NCI-H1092 (cell line): ENCODE measurements at places on chromosomes 11 and 22.

GRCh38 chr22:24681236-24681635 is 78.2 kb downstream of the GGT1 start:
- DNase-seq: no peak

GRCh38 chr22:32920032-32920628 is 118.6 kb downstream of the TIMP3 start:
- DNase-seq: no peak

DNA sequence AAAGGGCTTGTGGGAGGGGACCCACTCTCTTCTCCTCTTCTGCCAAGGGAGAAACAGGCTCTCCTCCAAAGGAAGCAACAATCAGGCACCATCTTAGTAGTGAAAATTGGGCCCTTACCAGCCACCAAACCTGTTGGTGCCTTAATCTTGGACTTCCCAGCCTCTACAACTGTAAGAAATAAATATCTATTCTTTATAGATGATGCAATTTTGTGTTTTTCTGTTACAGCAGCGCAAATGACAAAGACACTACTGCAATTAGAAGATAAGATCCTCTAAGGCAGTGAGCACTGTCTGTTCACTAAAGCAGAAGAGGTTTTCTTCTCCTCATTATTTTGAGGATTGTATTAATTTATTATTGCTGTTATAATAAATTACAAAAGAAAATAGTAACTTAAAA is 691.4 kb upstream of the CCDC179 start:
- no peak for DNase-seq

GRCh38 chr11:106172386-106172991 is 95.0 kb downstream of the AASDHPPT start:
- no peak for DNase-seq

DNA sequence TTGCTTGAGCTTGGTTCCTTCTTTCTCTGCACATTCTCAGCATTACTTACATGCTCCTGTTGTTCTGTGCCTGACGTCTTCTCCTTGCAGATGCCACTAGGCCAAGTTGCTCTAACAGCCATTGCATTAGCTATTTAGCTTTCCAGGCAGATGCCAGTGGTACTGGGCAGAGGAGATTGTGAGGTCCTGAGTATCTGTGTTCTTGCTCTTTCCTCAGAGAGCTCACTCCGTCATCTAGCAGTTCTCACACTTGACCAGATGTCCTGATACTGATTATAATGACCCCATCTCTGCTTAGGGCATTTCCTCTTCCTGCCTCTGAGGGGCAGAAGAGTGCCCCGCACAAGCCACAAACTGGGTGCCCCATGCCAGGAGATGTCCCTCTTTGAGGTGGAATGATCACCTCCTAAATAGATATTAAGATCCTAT is 30.7 kb downstream of the ARHGAP1 start:
- DNase-seq: no peak

DNA sequence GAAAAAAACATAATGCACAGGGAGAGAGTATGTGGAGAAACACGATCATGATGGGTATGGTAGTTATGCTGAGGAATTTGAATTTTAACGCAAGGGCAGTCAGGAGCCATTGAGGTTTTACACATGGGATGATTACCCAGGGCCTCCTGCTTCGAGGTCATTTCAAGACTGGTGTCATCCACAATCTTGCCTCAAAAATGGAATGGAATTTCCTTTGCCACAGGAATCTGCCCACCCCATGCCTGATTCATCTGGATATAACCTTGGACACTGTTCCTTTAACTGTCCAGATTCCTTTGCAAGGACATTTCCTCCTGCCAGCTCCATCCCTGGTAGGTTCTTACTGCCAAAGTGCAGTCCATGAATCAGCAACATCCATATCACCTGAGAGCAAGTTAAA is 655.9 kb upstream of the TENM4 start:
- no peak for DNase-seq

- DNase-seq: no peak
Observed at GRCh38 chr22:19876941-19877625, 22.4 kb upstream of the GNB1L start.

- DNase-seq: peak; percentile 18
Observed at GRCh38 chr11:34192481-34193401, 87.3 kb downstream of the NAT10 start.

DNA sequence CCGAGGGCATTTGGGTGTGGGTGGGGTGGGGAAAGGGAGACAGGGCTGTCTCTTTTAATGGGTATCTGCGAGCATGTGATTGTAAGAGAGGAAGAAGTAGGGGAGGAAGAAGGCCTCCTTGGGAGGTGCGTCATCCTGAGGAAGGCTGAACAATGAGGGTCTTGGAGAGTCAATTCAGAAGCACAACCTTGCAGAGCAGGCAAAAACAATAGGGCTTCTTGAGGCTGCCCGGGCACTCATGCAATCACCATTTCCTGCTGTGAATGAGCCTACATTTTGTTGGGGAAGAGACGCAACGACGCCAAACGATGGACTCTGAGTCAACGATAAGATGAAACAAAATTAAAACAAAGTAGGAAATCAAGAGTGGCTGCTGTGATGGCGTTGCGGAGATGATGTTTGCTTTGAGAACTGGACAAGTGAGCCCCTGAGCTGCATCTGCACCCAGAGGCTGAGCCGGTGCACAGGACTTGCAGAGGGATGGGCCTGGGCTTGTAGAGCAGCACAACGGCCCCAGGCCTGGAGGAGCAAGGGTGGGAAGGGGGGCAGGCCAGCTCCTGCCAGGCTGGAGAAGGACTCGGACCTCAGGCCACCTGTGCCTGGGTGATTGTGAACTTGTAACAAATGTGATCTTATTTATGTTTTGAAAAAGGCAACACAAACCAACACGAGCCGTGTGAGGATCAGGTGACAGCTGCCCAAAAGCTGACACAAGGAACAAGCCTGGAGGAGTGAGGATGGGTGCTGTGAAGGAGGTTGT is 92.3 kb upstream of the B3GAT1 start:
- DNase-seq: no peak

- no peak for DNase-seq
Observed at GRCh38 chr11:9231848-9232177, 33.3 kb downstream of the DENND5A start.

- DNase-seq: no peak
Observed at GRCh38 chr22:35128637-35129036, 62.7 kb downstream of the ISX start.

DNA sequence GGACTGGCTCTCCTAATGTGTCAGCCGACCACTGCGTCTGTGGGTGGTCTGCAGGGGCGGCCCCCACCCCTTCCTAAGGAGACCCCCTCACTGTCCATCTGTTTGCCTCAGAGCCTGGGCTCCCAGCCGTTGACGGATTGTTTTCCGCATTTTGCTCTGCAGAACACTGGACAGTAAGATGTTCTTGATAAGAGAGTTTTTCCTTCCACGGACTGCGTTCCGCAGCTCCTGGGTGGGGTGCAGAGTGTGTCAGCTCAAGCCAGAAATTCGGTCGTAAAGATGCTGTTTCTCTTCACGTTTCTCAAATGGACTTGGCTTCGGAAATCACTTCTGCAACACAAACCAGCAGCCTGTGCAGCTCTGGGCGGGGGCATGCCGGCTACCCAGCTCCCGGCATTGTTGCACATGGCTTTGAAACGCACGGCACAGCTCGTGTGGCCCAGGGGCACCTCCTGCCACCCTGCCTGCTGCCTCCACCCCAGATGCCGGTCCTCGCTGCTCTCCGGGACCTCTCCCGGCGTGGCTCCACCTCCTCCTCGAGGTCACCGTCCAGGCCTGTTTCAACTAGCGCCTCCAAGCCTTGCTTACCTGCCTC is 2.9 kb upstream of the MRGPRG start:
- no peak for DNase-seq

GRCh38 chr11:67997475-67997921 is 6.4 kb downstream of the UNC93B1 start:
- DNase-seq: no peak

GRCh38 chr11:27388001-27388400 is 25.0 kb upstream of the CCDC34 start:
- DNase-seq: no peak

DNA sequence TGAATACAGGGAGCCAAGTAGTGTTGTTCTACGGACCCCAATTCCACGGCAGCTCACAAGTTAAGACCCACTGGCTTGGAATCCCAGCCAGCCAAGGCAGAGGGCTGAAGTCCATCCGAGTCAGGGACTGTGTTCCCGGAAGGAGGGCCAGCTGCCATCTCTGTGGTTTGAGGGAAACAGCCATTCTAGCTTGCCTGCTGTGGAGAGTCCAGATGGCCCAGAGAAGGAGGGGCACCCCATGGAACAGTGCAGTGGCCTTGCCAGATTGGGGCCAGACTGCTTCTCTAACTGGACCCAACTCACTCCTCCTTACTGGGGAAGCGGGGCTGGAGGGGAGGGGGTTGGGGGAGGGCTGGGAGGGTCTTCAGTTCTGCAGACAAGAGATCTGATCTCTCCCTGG is 156.4 kb downstream of the FAM181B start:
- no peak for DNase-seq

GRCh38 chr11:113407163-113407562 is 19.6 kb downstream of the ANKK1 start:
- DNase-seq: no peak

DNA sequence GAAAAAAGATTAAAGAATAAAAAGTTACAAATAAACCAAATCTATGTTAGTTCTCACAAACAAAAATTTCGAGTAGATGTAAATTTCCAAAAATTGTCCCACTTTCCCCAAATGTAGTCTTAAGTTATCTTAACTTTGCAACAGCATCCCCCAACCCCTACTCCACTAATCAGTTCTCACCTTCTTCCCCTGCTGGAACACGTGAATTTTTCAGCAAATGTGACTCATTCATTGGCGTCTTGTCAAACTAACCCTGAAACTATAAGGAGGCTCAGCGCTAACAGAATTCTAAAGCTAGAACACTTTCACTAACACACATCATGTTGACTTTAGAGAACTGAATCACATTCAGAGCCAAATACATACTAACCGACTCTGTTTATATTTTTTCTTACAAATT is 46.1 kb downstream of the PHF21A start:
- DNase-seq: no peak

DNA sequence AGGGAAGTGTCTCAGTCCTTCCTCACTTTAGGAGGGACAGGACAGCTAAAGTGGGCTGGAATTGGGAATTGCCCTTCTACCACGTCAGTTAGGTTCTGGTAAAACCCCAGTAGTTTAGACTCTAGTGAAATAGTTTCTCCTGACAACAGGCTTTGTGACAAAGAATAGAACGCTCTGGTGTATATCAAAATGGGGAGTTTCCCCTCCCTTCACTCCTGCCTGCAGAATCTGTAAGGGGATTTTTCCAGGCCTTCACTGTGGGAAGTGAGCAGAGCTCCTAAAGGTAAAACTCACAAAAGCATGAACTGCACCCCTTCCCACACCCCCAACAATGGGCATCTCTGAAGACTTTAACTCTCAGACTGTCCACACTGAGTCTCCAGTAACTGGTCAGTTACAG is 460.9 kb upstream of the LRRC4C start:
- DNase-seq: no peak

- DNase-seq: no peak
Observed at GRCh38 chr11:12106101-12106500, 4.3 kb upstream of the MICAL2 start.
